Left kidney (tissue), 8 donors: ENCODE measurements at places on chromosomes 12 and 14. TPM values are rescaled to one million over a fixed set of nuclear protein-coding genes. Genes with fewer than 3 reads are reported as not detected.

GRCh38 chr14:59787045-59787674 is 83.4 kb downstream of the RTN1 start:
- no peak for DNase-seq

- peak; percentile 91 for DNase-seq
Measured at GRCh38 chr14:76961631-76962302, 66.7 kb downstream of the IRF2BPL start.

Gene SRRM4
- 0.02 TPM for polyA plus RNA-seq

DNA sequence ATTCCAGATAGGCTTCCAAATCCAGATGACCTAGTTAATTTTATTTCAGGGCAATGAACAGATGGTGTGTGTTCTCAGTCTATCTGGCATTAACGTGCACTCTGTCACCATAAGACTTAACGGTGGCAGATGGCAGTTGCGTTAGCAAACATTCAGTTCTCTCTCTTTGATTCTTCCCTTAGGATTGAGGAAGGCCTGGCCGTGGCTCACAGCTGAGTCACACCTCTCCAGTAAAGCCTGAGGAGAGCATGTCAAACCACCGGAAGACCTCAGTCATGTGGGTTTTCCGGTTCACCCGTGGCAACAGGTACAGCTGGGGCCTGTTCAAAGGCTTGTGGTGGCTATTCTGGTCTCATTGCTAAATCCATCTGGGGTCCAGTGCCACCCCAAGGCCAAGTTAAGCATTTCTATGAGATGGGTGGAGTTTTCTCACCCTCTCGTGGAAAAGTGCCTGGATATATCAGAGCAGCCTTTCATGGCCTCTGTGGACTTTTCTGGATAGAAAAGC is 545.1 kb upstream of the ATP2B1 start:
- DNase-seq = no peak

Gene TEX52
- polyA plus RNA-seq = 3.1 TPM

Gene PTCSC3
- 0.67 TPM for polyA plus RNA-seq
